ENCODE measurements at places on chromosomes 4 and X.

- DNase-seq: no peak
These were observed 94.6 kb downstream of the SORBS2 start for GRCh38 chr4:185717377-185717741.

- no peak for DNase-seq
These were observed 525.9 kb upstream of the ZFP42 start for GRCh38 chr4:187469627-187470026.

DNA sequence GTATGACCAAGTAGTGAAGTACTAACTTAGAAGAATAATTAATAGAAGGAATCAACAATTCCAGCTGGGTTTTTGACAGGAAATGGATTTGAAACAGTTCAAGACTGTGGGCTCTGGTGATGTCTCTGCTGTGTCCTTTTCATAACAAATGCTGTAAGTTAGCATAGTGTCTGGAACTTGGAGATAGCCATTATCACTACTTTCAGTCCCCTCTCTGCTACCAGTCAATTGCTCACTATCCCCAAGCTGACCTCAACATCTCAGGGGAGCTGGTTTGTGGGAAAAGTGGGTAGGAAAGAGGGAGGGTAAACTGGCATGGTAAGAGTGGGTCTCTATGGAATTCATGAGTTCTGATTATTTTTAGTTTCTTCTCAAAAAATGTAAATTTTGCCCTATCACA is 231.4 kb upstream of the MID1 start:
- DNase-seq: no peak

- no peak for DNase-seq
These were observed 285.0 kb upstream of the AADAT start for GRCh38 chr4:170374770-170375169.

DNA sequence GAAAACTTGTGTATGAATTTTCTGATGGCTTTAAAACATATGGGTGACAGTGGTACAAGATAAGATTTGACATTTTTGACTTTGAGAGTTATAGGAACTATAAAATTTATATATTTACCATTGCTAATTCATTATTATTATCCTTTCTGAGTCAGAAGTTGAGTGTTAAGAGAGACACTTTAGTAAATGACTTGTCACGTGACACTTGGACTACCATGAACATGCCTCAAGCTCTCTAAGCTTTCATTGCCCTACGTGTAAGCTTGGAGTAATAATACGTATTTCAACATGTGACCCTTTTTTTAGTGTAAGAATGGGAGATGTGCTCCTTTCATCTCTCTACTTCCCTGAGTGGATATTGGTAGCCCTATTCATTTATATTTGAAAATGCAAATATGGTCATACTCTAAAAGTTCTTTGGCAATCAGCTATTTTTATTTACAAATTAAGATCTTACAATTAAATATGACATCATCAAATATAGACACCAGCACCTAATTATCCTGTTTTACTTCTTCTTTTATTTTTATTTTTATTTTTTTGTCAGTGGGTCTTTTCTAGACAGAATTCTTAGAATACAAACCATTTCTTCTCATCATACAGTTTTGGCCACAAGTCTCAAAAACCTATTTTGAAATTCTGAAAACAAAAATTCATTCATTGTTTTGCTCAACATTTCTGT is 837.0 kb downstream of the PDHA2 start:
- no peak for DNase-seq

- DNase-seq: no peak
These were observed 623.8 kb upstream of the HTR2C start for GRCh38 chrX:113959912-113960626.

Data from CD4-positive, alpha-beta T cell treated with Interleukin-6 for 4 hours (primary cell).